ENCODE measurements at places on chromosomes 2 and 18.

DNA sequence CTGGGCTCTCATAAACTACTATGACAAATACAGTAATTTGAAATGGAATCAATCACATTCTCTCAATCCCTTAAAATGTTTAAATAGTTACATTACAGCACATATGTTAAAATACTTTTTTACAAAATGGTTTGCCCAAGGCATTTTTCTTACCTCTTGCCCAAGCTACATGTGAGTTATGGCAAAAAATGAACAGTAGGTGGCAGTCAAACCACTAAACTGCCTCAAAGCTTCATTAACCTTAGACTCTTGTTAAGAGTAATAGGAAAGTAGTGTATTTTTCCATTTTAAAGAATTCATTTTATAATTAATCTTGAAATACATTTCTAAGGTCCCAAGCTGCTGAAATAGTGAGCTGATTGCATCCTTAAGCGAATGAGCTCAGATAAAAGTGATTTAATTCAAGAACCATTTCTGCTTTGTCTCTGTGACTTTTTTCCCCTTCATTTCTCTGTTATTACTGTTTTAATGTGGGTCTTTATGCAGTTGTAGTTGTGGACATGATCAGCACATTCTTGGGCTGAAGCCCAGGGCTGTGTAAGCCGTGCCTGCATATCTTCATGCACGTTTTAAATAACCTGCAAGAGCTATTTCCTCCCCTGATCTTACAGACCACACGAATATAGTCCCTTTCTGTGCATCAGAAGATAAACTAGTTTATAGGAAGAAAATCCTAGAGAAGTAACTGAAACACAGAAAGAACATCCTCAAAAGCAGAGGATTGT, 311.8 kb downstream of the LNPK start:
- DNase-seq, result no peak

DNA sequence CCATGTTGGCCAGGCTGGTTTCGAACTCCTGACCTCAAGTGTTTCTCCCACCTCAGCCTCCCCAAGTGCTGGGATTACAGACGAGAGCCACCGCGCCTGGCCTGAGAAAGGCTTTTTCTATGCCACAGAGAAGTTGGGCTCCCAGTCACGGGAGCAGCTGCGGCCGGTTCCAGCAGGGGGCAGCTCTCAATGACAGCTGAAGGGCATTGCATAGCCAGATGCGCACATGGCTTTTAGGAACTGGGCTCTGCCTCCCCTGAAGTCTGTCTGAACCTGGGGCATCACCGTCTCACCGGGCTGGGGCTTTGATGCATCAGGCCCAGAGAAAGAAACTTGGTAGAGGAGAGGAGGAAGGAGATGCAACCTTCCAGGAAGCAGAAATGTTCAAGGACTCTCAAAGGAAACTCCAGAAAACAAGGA, 84.2 kb upstream of the LAPTM4A start:
- no peak for DNase-seq

- peak; percentile 47 for DNase-seq
Measured at GRCh38 chr2:240567872-240568677, at the start of gene RNPEPL1. Gene RNPEPL1 (plus strand): TSS chr2:240568484. CDS start chr2:240568587, 103 bp downstream.

GRCh38 chr2:197307933-197308521, 2.6 kb downstream of the ANKRD44 start:
- DNase-seq, result no peak

GRCh38 chr2:179348906-179349305, 84.3 kb upstream of the SESTD1 start:
- DNase-seq, result no peak

GRCh38 chr2:133726973-133727372, 158.7 kb upstream of the NCKAP5 start:
- no peak for DNase-seq

DNA sequence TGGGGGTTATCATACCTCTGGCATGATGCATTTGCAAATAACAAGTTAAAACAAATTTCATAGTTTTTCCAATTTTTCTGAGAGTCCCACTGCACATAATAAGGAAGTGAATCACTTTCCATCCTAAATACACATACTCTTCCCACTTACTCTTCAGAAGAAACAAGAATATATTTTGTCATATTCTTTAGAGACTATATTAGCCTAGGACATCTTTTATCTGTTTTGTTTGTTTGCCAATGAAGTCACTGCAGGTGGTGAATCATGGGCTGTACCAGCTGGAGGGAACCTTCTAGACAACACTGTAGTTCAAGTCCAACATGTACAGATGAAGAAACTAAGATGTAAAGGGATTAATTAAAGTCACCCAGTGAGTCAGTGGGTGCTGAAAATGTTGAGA, 116.8 kb downstream of the XIRP2 start:
- DNase-seq, result no peak

- no peak for DNase-seq
Measured at GRCh38 chr2:17085546-17086202, 420.0 kb upstream of the CYRIA start.

- no peak for DNase-seq
Measured at GRCh38 chr2:51986101-51986500, 954.2 kb upstream of the NRXN1 start.

DNA sequence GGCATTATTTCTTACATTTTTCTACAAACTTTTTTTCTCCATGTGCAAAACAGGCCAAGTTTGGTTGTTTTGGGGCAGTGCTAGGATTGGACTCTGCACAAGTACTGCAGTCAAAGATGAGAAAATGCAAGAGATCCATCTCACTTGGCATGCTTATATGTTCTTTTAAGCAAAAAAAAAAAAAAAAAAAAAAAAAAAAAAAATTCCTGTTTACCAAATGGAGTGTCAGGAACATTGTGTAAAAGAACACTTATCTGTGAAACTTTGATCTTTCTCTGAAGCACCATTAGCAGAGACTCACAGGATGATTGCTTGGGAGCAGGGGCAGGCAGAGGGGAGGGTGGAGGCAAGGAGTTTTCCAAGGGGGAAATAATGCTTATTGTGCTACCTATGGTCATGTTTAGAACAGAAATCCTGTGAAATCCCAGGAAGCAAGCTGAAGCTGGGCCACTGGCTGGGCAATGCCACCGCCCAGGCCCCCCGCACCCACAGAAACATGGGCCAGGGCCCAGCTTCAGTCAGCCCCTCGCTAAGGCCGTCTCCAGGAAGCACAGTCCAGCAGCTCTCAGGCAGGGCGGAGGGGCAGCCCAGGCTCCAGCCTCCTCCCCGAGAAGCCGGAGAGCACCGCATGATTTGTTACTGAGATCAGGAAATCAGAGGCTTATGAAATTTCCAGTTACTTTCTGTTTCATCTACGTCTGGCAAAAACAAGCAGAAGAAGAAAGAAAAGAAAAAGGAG, 229.4 kb downstream of the ZNF516 start:
- DNase-seq, result no peak

- no peak for DNase-seq
Measured at GRCh38 chr2:85854897-85855296, 33.9 kb downstream of the ST3GAL5 start.

DNA sequence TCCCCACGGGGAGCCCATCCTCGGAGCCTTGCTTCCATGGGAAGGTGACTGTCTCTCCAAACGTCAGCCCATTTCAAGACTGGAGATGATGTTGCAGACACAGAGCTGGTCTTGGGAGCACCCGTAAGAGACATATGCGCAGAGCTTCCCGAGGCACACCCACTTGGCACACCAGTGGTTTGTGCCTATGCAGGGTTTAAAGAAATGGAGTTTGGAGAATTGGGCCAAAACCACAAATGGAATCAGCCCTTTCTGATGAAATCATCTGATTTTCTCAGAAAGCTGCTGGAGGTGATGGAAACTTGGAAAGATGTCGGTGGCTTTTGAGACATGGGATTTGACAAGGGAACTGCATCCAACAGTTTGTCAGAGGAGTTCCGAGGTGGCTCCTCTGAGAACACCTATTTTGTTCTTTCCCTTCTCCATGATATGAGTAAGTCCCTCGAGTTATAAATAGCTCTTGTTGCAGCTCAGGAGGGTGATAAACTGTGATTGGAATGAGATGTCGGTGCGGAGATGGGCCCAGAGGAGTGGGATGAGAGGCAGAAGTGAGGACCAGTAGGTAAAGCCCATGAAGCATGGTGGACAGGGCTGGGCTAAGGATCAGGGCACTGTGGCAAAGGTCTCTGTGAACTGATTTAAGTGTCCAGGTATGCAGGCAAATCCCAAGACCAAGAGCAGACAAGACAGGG, 225.7 kb downstream of the ACKR3 start:
- no peak for DNase-seq

GRCh38 chr2:127401757-127402695, 14.3 kb upstream of the MAP3K2 start:
- no peak for DNase-seq

- DNase-seq, result no peak
Measured at GRCh38 chr2:143356736-143357446, 227.7 kb downstream of the ARHGAP15 start.

DNA sequence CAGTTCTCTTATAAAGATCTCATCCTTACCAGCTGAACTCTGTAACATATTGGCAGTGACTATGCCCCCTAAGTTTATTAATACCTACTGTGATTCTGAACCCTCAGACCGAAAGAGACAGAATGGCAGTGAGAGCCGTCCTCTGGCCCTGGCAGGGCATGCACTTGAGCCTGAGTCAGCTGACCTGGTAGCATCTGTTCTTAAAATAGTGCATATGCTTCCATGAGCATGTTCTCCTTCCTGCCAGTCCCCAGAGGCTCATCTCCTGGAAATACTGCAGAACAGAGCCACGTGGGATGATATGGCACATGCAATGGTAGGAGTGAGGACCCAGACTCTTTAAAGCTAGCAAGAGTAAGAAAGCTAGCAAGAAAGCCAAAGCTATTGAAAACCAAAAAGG, 59.0 kb downstream of the RASGRP3 start:
- no peak for DNase-seq

DNA sequence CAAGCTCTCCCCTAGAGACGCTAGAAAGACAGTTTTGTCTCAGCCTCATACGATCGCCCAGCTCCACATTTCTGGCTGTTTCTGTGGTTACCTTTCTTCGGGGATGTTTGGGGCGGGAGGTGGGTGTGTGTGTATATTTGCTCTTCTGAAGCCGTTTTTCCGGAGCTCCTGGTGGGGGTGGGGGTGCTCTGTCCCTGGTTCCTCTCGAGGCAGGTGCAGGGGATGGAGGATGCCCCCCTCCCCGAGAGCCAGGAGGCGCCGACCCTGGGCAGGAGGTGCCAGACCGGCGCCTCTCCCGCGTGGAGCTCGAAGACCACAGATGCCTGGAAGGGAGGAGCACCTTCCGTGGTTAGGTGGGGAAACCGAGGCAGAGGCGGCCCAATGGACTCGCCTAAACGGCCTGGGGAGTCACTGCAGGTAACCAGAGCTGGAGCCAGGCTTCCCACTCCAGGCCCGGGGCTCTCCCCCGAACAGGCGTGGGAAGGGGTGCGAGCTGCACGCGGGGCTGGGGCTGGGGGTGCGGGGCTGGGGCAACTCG, 694 bp upstream of the HPCAL1 start:
- DNase-seq, result no peak

DNA sequence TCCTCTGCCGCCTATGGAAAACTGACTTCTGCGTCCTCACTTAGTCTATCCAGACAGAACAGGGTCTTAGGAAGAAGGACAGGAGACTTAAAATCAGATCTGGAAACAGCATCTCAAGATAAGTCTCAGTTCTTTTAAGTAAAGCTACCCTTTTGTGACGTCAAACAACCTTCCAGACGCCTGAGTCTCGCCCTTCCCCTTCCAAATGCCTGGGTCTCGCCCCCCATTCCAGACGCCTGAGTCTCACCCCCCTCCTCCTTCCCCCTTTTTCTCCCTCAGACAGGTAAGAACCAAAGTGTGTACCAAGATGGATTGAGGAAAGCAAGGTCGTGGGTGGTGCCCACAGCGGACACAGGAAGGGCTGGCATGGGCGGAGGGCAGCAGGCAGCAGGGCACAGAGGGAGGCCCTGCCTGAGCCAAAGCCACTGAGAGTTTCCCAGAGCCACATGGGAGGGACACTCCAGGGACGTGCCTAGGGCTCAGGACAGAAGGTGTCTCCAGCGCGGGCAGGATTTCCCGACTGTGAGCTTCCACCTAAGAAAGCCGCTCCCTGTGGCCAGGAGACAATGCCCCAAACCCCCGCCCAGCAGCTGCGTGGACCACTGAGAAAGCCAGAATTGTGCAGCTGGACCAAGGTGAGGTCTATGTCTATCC, 51.3 kb downstream of the ANKMY1 start:
- DNase-seq, result no peak

DNA sequence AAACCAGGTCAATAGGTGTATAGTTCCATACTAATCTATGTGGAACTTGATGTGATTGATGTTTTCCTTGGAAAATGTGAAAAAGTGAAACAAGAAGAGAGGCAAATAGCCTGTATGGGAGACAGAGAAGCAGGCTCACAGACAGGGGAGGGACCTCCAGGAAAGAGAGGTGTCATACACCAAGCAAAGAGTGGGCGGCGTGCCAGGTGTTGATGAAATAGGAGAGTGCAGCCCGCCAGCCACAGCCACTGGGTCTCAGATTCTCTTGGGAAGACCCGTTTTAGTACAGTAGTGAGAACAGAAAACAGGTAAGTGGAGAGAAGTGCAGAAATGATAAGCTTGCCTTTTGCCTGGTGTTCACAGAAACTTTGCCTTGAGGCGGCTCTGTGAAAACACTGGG, 301.9 kb downstream of the ZNF407 start:
- no peak for DNase-seq

DNA sequence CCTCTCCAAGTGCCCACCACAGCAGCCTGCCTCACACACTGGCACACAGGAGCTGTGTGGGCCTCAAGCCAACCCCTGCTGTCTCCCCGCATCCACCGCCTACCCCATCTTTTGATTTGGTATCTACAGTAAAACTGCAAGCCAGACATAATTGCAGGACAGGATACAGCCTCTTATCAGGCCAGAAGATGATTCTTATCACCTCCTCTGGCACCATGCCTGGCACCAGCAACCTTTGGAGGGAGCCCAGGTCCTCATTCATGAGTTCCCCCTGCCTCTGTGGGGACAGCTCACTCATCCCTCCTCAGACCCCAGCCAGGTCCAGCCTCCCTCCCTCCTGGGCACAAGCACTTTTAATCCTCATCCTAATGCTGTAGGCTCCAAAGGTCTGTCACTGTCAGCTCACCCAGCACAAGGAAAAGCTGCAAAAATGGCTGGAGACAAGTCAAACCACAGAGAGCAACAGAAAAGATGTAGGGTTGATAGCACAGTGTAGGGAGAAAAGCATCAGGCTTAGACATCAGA, 9.7 kb downstream of the RAB11FIP5 start:
- no peak for DNase-seq

GRCh38 chr2:118202707-118203303, 114.5 kb downstream of the INSIG2 start:
- no peak for DNase-seq

DNA sequence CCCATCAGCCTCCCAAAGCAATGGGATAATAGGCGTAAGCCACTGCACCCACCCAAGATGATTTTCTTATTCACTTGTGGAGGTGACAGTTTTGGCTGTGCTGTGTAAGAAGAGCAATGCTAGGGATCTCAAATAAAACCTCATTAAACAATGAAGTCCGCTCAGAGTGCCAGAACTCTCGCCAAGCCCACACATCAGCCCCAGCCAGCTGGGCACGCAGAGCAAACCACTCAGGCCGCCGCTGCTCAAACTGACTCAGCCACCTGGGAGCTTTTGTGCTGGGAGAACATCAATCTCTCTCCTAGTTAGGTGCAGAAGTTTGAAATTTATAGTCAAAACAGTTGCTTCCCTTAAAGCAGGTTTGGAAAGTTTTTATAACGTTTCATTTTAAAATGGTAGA, 47.6 kb downstream of the RNF152 start:
- DNase-seq, result no peak

- DNase-seq, result no peak
Measured at GRCh38 chr2:44944102-44944951, 2.8 kb downstream of the SIX3 start.

GRCh38 chr2:175256806-175257585, 75.5 kb upstream of the ATP5MC3 start:
- DNase-seq, result no peak
